NCI-H1694 treated with DMSO at 0.1 percent for 48 hours (cell line): ENCODE measurements at places on chromosomes 3 and 15.

GRCh38 chr3:45425237-45425933 lies 37.0 kb downstream of the LARS2 start:
- DNase-seq, result no peak

DNA sequence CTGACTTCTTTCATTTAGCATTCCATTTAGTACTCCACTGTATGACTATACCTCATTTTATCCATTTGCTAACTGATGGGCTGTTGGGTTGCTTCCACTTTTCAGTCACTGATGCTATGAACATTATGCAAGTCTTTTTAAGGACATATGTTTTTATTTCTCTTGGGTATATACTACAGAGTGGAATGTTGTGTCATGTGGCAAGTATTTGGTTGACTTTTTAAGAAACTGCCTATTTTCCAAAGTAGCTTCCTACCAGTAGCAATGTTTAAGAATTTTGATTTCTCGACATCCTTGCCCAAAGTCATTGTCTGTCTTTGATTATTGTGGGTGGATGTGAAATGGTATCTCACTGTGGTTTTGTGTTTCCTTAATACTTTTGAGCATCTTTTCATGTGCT lies 110.1 kb upstream of the TPM1 start:
- no peak for DNase-seq

- no peak for DNase-seq
These were observed 451 bp downstream of the CHCHD4 start for GRCh38 chr3:14124223-14124614.

DNA sequence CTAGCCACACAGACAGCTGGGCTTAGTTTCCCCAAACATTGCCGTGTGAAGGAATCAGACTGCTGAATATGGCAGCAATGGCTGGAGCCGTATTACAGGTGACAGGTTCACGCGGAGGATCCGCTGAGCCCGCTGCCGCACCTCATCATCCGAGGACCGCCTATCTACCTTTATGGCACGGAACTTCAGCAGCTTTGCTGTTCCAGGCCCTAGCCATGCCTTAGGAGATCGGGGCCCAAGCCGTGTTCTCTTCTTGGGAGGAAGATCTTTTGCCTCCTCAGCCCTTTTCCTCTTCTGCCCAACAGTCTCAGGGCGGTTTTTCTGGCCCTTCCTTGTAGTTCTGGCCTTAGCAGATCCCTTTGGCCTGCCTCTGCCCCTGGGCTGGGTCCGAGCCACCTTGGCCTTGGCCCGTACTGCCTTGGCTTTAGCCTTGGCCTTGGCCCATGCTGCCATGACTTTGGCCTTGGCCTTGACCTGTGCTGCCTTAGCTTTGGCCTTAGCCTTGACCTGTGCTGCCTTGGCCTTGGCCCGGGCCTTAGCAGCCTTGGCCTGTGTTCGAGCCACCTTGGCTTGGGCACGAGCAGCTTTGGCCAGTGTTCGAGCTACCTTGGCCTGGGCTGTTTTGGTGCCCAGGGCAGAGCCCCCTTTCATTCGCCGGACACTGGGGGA lies 3.2 kb downstream of the CCDC71 start:
- DNase-seq, result no peak
